ENCODE measurements at places on chromosomes 6 and 20.

- DNase-seq: no peak
Observed at GRCh38 chr6:84274856-84275255, 47.4 kb upstream of the CEP162 start.

DNA sequence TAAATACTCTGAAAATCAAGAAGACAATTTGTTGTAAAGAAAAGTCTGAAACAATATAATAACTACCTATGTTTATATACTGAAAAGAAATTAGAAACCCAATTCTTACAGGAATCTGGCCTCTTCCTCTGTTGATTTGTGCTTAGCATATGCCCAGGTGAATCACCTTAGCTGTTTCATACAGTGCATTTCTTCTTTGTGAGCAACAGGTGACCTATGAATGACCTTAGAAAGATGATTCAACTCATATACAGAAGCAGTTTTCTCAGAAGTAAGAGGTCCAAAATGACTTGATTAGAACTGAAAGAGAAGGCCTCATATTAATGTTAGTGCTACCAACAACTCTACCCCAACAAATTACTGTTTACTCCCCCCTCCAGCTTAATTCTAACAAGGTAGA, 419.5 kb upstream of the ID4 start:
- no peak for DNase-seq

DNA sequence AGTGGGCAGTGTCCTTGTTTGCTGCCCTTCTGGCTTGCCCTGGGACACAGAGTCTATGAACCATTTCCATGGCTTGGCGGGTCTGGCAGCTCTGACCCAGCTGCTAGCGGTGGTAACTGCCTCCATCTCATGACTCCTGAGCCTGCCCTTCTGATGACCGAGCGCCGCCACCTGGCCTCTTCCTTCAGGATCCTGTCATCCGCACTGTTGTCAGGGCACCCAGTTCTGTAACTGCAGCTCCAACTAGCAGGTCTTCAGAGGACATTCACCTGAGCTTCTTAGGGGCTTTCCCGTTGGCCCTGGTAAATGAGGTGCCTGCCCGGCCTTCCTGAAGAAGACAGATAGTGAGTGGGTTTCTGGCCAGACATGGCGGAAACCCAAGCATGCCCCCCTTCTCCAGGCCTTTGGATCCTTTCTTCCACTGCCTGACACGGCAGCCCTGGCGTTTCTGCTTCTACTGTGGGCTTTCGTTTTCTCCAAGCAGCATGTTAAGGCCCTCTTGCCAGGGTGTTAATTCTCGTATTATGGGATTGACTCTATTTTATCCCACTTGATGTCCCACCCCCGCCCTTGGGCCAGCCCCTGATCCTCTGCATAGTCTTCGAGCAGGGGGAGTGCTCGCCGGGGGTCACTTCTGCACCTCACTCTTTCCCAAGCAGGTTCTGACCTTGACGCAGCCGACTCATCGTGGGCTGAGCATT, 24.7 kb downstream of the PACSIN1 start:
- no peak for DNase-seq

GRCh38 chr20:3887876-3888620, 1.1 kb upstream of the PANK2 start:
- no peak for DNase-seq

- DNase-seq: no peak
Observed at GRCh38 chr6:103925317-103925716, 934.4 kb downstream of the HACE1 start.

DNA sequence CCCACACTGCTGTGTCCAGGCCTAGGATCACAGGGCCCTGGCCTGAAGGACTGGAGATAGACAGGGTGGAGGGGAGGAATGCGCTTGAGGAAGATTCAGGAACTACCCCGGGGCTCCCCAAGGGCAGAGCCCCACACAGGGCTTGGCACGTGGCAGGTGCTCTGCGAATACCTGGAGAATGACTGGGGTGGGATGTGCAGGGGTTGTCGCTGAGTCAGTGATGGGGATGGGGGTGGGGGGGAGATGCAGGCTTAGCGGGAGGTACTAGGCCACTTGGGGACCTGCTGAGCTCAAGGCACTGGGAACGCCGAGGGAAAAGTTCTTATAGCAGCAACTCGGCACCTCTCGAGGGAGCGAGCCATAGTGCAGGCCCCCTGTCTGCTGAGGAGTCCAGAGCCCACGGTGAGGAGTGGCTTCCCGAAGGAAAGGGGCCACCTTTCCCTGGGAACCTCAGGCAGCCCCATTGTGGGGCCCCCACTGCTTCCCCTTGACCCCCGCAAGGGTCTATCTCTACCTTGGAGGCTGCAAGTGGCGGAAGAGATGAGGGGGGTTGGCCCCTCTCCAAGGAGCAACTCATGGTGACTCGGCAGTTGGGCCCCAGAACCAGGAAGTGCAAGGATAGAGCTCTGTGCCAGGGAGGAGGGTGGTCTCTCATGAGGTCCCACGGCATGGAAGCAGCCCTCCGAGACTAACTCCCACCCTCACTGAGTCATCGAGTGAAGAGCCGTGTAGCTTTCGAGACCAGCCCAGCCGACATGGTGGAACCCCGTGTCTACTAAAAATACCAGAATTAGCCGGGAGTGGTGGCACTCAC, 33.1 kb downstream of the SRC start:
- DNase-seq: no peak

DNA sequence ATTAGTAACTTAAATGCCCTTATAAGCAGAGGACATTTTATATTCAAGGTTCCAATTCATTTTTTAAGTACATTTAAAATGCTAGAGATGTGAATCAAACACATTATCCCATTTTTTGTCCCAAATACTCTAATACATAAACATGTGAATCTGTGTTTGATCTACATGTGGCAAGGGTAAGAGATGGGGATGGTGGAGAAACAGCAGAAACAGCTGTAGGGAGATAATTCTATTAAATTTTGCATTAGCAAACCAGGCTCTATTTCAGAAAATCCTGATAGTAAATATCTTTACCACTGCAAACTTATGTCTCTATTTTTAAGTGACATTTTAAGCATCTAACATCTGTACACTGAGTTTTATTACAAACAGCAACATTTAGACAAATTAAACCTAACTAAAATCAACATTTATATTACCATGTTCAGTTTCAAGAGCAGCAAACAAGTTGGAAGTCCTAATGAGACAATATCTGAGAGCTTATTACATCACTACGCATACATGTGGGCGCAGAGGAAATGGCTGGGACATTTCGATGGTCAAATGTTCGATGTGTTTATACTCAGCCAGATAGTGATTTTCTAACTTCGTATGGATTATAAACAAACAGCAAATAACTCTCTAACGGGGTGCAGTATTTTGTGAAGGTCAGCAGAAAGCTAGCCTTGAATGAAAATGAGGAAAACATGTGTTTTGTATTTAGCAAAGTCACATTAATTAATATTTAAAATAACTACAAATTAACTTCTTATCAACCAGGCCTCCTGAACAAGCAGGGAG, 165.1 kb downstream of the GJA1 start:
- DNase-seq: no peak

GRCh38 chr6:56223995-56224394, 23.4 kb downstream of the COL21A1 start:
- no peak for DNase-seq

- no peak for DNase-seq
Observed at GRCh38 chr6:118812970-118813369, 81.0 kb upstream of the ASF1A start.
